Activated T-helper 1 cell treated with anti-CD3 and anti-CD28 coated beads, Interleukin-2, amount 50 U/mL, for 16 hours (primary cell): ENCODE measurements at places on chromosomes 6 and 20.

DNA sequence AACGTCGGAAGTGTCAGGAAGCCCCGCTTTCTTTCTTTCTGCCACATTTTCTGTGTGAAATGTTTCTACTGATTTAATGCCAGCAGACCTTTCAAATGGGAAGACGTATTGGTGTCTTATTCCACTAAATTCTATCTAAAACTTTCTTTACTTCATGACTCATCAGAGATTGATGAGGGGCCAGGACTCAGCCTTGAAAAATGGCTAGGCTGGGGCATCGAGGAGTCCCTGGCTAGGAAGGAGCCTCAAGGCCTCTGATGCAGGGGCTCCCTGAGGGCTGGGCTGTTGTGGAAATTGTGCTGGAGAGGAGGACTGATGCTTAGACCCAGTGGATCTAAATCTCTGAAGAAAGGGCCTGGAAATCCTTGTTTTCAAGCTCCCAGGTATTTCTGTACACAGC lies 192.8 kb upstream of the PDE10A start:
- no peak for DNase-seq

DNA sequence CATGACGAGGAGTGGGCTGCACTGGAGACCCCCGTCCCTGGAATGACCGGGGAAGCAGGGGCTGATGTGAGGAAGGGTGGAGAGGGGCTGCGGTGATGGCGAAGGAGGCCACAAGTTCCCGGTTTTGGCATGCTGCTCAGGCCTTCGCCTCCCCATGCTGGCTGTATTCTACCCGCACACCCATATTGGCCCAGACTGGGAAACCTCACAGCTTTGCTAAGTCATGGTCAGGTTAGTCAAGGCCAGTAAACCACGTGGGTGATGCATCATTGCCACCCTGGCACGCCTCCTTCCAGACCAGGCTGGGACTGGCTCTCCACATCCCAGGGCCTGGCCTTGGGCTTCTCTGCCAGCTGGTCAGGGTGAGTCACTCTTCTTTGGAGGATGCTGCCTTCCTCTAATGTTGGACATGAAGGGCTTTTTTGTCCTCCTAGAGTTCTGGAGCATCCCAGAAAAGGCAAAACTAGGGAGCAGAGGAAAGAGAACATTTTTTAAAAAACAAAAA lies 53.8 kb downstream of the PCNA start:
- no peak for DNase-seq

- DNase-seq = no peak
Observed at GRCh38 chr6:7129784-7130569, 22.2 kb downstream of the RREB1 start.

GRCh38 chr6:30820193-30820592 lies 64.1 kb upstream of the DDR1 start:
- no peak for DNase-seq

GRCh38 chr20:31856516-31856915 lies 11.1 kb upstream of the FOXS1 start:
- no peak for DNase-seq

DNA sequence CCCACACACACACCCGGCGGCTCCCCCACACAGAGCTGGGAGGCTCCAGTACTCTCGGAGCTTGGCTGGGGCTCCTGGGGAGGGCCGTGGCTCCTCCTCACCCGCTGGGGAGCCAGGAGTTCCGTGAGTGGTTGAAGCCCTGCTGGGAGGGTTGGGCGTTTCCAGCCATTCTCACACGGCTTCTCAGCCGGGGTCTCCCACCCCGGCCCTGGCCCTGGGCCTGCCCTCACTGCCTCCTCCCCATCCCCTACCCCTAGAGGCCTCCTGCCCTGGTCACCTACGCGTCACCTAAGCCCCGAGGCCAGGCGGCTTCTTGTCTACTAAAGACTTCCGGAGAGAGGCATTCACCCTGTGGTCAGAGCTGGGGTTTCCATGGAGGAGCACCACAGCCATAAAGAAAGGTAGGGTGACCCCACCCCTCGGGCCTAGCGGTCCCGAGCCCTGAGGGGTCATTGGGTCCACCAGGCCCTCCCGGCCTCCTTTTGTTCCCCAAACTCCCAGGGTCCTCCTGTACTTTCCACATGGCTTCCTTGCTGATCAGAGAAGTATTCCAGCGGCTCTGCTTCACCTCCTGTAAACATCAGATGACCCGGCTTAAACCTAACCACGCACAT lies 99.3 kb downstream of the TTLL2 start:
- no peak for DNase-seq

GRCh38 chr6:138161088-138161337 lies 726 bp upstream of the ARFGEF3 start:
- no peak for DNase-seq

DNA sequence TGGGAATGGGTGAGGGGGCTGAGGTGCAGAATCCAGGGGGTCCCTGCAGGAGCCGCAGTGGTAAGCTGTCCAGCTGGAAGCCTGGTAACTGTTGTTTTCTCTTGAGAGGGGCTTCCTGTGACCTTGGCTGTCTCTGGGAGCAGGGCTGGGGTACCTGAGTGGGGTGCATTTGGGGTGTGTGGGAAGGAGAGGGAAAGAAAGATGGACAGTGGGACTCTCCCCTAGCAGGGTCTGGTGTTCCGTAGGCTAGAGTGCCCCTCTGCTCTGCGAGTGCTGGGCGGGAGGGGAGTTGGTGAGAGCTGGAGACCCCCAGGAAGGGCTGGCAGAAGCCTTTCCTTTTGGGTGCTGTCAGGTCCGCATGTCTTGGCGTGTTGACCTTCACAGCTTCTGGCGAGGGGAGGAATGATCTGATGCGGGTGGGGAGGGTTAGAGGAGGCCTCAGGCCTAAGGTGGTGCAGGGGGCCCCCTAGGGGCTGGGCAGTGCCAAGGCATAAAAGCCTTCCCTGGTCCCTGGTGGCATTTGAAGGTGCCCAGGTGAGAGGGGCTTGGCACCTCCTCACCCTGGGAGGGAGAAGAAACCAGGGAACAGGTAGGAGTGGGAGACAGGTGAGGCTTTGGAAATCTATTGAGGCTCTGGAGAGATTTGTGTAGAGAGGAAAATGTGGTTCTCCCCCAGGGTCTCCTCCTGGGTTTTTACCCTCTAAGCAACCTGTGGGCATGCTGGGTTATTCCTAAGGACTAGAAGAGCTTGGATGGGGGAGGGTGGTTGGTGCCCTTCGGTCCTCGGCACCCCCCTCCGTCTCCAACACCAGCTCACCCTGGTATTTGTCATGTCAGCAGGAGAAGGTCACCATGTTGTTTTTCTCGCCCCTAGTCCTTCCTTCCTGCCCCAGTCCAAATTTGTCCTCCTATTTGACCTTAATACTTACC lies 3.3 kb downstream of the VEGFA start:
- DNase-seq = no peak

DNA sequence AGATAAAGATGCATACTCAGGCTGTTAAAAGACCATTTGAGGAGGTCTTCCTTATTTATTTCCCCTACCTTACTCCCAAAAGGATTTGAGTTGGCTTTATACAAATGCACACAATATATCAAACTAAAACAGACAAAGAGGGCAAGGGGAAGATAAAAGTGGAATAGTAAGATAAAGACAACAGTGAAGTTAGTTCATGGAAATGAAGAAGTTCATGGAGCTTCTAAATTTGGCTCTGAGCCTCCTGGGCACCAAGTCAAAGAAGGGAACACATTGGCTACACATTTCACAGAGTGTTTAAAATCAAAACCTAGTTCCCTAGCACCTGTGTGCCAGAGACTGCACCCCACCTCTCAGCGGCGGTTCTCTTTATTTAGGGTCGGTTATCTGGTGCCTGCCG lies 25.8 kb upstream of the ARMC2 start:
- no peak for DNase-seq

GRCh38 chr6:65955034-65955433 lies 248.0 kb upstream of the EYS start:
- no peak for DNase-seq

DNA sequence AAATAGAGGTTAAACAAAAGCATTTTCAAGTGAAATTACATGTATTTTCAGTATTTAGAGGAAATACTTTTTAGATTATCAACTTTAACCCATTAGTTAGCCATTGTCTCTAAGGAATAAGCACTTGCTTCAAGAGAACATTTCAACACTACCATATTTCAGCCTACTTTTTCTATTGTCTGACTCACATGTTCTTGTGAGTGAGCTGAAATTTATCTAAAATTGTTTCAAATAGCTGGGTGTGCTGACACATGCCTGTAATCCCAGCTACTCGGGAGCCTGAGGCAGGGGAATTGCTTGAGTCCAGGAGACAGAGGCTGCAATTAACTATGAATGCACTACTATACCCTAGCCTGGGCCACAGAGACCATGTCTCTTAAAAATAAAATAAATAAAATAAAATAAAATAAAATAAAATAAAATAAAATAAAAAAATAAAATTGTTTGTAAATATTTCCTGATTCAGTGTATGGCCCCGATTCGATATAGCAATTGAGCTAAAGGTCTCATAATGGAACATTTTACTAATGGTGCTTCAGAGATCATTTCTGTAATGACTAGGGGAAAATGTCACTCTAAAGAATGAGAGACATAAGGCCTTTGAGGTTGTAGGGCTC lies 324.6 kb upstream of the PLCB4 start:
- DNase-seq = no peak

DNA sequence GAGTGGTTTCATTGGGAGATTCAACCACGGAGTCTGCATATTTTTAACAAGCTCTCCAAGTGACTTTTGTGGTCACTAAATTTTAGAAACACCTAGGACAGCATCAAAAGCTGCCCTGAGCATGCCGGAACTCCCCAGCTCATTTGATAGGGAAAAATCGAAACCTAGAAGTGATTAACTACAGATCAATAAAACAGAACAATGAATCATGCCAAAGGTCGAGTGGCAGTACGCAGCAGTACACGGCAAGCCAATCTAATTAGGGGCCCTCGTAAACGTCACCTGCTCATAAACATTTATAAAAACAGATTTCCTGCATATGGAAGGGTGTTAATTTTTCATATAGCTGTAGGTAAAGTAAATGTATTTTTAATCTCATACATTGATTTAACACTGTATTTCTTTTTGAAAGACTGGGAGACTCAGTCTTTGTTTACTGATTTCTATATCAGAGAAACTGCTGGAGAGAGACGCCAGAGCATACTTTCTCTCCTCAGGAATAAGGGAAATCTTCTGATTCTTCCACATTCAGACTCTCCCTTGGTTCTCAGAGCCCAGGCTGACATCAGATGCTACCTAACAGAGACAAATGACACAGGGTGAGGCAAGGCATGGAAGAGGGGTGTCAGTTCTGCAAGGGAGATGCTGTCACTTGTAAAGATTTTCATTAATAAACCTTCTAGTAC lies 232.5 kb downstream of the PTPRT start:
- no peak for DNase-seq

- peak; percentile 7 for DNase-seq
Observed at GRCh38 chr20:2871661-2872458, 1.4 kb upstream of the PTPRA start.

DNA sequence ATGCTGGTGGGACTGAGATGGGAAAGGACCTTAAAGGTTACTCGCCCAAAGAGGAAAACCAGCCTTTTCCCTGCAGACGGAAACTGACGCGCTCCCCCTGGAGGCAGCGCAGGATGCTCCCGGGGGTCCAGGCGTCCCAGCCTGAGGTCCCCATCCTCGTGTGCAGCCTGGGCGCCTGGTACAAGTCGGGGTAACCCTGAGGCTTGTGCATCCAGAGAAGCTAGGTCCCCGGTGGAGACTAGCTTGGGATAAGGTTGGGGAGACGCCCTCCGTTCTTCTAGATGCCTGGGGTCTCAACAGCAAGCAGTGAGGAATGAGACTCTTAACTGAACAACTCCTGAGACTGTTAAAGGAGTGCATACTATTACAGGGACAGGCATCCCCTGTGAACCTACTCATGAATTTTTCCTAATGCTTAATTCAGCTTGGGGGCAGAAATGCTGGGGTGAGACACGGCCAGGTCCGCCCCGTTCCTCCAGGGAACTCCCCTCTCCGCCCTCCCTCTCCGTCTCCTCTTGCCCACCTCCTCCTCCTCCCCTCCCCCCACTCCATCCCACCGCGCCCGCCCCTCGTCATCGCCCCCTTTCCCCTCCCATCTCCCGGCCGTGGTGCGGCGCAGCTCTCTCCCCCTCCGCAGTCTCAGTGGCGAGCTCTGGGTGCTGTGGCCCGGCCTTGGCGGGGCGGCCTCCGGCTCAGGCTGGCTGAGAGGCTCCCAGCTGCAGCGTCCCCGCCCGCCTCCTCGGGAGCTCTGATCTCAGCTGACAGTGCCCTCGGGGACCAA lies at the start of gene PRSS35:
PRSS35 (plus strand) TSS at position 634 of the 781 bp plus-strand sequence. CDS start 10,908 bp downstream, outside the sequence.
- DNase-seq = no peak

DNA sequence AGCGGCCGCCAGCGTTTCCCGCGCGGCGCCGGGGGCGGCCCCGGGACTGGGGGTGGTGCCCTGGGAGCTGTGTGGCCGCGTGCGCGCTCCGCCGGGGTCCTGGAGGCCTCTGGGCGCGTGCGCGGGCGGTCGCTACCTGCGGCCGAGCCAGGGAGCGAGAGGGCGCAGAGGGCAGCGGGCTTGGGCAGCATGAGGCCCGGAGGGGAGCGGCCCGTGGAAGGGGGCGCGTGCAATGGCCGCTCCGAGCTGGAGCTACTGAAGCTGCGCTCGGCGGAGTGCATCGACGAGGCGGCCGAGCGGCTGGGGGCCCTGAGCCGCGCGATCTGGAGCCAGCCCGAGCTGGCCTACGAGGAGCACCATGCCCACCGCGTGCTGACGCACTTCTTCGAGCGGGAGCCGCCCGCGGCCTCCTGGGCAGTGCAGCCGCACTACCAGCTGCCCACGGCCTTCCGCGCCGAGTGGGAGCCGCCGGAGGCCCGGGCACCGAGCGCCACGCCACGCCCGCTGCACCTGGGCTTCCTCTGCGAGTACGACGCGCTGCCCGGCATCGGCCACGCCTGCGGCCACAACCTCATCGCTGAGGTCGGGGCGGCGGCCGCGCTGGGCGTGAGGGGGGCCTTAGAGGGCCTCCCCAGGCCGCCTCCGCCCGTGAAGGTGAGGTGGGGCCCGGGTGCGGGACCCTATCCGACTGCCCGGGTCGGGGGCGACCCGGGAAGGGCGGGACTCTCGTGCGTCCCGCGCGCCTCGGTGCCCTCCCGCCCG lies at the start of gene PM20D2:
PM20D2 (plus strand) TSS at position 100 of the 762 bp plus-strand sequence; CDS start at position 190, 90 bp downstream.
- DNase-seq = peak; percentile 32

DNA sequence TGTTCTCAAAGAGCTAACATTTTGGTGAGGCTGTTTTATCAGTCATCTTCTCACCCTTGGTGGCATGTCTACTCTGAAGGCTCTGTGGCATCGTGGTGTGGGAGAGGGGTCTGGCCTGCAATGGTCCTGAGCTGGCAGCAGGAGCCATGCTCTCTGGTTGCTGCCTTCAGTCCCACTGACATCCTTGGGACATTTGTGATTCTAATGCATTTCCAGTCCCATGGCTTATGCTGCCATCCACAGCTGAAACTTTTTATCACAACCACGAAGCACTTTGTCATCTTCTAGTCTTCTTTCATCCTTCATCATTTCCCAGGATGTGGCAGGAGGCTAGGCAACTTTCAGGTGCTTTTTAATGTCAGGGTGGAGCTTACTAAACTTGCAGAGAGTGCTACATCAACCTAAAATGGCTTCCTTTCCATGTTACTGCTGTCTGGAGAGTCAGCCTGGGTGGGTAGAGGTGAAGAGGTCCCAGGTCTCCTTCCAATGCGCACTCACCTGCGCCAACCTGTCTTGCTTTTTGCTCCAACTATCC lies 77.1 kb downstream of the GPR63 start:
- DNase-seq = no peak

- no peak for DNase-seq
Observed at GRCh38 chr20:33781133-33781532, 30.0 kb upstream of the CHMP4B start.
